AG04450 (cell line): ENCODE measurements at places on chromosomes 13 and 19.

GRCh38 chr19:51361239-51361638, 4.9 kb downstream of the ETFB start:
- no peak for DNase-seq

GRCh38 chr13:105069106-105069505, 1466.4 kb downstream of the EFNB2 start:
- DNase-seq = no peak

DNA sequence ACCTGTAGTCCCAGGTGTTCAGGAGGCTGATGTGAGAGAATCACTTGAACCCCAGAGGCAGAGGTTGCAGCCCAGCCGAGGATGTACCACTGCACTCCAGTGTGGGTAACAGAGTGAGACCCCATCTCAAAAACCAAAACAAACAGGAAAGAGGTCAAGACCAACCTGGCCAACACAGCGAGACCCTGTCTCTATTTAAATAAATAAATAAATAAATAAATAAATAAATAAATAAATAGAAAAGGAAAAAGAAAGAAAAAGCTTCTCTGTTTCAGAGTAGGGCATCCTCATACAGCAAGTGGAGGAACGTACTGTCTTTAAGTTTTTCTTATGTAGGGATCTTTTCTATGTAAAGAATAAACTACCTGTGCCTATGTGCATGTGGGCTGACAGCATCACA, 2.3 kb downstream of the ZNF700 start:
- no peak for DNase-seq

GRCh38 chr13:21047591-21048282, 13.6 kb downstream of the LATS2 start:
- no peak for DNase-seq

DNA sequence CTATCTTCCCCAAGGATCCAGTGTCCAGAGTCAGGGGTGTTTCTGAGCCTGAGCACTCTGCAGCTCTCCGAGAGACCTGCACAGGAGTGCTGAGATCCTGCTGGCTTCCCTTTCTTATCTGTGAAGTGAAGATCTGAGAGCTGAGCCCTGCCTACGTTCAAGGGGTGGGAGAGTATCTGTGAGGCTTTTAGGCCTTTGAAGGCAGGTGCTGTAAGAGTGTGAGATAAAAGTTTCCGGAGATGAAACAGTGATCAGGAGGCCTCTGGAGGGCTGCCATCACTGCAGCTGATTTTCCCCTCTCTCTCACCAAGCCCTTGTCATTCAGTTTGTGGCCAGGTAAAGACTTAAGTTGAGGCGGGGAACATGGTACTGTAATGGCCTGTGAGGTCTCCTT, 83.1 kb downstream of the AKAP11 start:
- no peak for DNase-seq

- no peak for DNase-seq
These were observed 7.7 kb downstream of the TYK2 start for GRCh38 chr19:10372690-10373089.

GRCh38 chr19:47436712-47437401, 17.5 kb upstream of the MEIS3 start:
- no peak for DNase-seq
